ENCODE measurements at places on chromosomes 6 and 20. TPM values are rescaled to one million over a fixed set of nuclear protein-coding genes. Genes with fewer than 3 reads are reported as not detected.

The SLC17A2 gene
- 0.76 TPM for total RNA-seq

DNA sequence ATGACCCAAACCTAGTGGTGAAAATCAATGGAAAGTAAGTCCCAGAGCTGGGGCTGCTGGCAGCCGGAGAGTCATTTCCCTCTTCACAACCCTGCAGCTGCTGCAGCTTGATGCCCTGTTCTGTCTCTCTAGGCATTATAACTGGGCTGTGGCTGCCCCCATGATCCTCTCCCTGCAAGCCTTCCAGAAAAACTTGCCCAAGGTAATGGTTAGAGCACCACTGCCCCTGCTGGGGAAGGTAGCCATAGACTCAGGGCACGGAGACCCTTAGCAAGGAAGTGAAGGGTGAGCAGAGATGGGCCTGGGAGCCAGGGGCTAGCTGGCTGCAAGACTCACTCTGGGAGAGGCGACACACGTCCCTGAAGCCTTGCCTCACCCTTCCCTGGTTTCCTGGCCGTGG is 12.0 kb downstream of the LPIN3 start:
- DNase-seq = no peak

- no peak for DNase-seq
These were observed 127.8 kb downstream of the LRRC1 start for GRCh38 chr6:53922539-53922981.

DNA sequence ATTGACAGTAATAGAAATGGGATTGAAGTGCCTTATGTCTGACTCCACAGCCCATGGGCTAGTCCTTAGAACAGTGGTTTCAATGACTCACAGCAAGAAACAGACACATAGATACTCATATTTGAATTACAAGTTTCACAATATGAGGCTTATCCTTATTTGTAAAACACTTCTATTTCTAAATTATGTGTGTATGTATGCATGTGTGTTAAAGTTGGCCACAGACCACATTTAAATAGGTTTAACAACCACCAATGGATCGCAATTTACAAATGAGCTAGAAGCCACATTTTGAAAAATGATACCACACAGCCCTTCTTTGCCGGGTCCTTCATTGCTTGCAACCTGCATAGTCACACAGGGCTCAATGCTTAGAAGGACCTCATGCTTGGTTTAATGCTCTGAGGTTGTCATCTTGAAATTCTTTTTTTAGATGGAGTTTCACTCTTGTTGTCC is 157.8 kb upstream of the PREP start:
- no peak for DNase-seq

The VSTM2L gene
- total RNA-seq = 4.1 TPM

GRCh38 chr6:134491477-134491876 is 173.6 kb upstream of the SGK1 start:
- no peak for DNase-seq

The UBE3D gene
- total RNA-seq = 6.0 TPM

DNA sequence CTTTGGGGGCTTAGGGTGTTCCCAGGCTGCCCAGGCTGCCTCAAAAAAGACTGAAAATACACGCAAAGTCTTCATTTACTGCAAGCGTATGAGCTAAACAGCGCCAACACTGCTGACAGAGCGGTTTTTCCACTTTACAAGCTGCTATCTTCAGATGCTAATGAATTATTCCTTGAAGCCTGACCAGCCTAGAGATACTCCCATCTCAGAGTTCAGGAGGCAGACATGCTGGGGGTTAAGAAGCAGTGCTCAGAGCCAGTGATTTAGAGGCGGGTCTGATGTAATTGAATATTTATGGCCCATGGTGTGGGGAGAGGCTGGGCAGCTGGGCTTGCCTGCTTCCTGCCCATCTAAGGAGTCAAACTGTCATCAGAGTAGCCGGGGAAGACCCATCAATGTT is 241.4 kb downstream of the SLC24A3 start:
- peak; percentile 82 for DNase-seq

DNA sequence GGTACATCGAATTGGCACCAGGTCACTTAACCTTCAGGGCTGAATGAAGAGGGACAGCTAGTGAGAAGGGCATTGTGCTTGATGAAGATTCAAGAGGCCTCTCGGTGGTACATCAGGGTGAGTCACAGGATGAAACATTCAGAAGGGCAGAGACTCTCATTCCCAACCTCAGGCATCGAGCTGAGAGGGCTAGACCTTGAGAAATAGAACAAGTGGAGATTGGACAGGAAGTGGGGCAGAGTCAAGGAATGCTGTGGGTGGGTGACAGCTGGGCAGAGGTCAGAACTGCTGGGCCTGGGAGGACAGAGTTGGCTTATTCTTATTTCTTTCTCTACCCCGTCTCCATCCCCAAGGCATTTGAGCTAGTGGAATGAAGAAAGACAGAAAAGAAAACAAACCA is 126.0 kb downstream of the SCML4 start:
- peak; percentile 24 for DNase-seq

The LIME1 gene
- 12.1 TPM for total RNA-seq

DNA sequence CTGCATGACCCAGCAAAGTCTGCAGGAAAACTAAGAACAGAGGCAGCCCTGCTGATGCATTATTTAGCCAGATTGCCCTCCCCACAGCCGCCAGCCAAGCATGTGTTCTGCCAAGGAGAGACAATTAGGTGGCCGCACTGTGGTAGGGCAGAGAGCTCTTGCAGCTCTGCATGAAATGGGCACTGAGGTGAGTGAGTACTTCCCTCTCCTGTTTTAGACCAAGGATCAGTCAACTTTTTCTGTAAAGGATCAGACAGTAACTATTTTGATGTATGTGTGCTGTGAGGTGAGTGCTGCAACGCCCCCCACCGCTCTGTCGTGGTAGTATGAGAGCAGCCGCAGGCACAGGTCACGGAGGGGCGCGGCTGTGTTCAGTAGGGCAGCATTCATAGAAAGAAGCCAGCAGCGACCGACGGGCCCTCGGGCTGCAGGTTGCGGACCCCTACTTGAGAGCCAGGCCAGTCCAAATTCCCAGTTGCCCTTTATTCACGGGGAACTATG is 23.8 kb upstream of the FAM50B start:
- no peak for DNase-seq

DNA sequence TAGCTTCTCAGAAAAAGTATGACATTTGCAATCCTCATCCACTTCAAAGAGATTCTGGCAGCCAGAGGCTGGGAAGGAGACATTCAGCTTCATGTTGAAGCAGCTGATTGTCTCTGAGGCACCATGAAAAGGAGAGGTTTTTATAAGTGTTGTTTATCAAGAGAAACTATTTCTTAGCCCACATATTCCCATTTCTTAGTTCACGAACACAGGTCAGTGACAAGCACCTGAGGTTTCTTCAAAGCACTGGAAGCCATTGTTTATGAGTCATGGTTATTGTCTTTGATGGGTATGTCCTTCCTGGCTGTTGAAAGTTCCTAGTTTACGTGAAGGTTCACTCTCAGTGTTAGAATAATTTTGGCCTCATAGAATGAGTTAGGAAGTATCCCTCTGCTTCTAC is 3.0 kb upstream of the DDX43 start:
- DNase-seq = no peak

- DNase-seq = no peak
These were observed 151.6 kb upstream of the GMDS start for GRCh38 chr6:2396846-2397630.

The LGSN gene
- total RNA-seq = 0.19 TPM

The TGM3 gene
- 0.13 TPM for total RNA-seq

DNA sequence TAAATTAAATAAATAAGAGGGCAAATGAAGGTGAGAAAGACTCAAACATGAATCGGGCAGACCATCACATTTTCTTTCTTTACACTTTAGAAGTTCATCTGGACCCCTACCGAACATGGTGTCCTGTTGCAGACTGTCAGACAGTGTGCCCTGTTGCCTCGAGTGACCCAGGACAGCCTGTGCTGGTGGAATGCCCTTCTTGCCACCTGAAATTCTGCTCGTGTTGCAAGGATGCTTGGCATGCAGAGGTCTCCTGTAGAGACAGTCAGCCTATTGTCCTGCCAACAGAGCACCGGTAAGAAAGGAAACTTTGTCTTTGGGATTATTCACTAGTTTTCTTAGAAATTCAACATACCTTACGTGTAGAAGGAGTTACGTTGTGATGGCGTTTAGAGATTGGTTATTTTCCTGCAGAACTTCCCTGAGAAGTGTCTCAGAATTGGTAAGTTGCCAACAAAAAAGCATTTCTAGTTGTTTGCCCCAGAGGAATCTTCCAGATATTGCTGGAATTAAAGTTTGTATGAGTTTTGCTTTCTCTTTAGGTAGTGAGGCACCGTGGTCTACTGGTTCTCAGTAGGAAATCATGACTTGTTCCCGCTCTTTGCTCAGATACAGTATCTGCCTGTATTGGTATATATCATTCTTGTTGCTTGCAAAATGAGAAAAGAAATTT is 70.1 kb downstream of the RNF144B start:
- no peak for DNase-seq

GRCh38 chr20:44052166-44052565 is 134.8 kb downstream of the JPH2 start:
- DNase-seq = peak; percentile 9

DNA sequence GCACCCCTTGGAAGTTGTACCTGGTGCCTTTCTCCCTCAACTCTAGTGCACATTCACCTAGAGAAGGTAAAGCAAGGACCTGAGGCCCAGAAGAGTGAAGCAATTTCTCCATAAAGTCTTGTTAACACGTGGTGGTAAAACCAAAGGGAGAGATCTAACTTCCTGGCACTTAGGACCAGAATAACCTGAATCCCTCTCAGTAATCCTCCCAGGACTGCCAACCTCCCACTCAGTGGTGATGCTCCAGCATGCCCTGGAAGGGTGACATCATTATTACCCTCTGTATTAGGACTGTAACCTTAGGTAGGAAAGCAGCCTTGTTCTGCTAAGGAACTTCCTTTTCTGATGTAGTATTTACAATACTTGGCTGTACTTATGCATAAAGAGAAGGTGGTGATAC is 330.6 kb upstream of the MARCKS start:
- DNase-seq = no peak

DNA sequence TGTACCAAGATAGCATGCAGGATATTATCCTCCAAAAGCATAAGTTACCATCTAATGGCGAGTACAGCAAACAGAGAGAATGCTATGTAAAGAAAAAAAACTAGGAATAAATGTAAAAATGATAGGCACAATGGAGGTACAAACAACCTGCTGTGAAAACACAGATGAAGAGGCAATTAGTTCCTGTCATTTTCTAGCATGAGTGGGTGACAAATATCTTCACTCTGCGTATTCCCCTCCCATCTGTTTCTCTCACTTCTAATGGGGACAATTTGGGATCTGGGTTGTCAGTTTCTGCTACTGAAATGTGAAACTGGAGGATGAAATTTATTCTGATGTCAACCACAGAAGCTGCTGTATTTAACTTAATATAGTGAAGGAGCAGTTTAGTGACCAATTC is 11.7 kb upstream of the PTPRK start:
- no peak for DNase-seq

- DNase-seq = no peak
These were observed 10.5 kb upstream of the HSF2 start for GRCh38 chr6:122388945-122389344.

- no peak for DNase-seq
These were observed 17.1 kb upstream of the MMP9 start for GRCh38 chr20:45991616-45992015.

GRCh38 chr20:49747707-49748524 is 34.2 kb upstream of the B4GALT5 start:
- DNase-seq = peak; percentile 29

DNA sequence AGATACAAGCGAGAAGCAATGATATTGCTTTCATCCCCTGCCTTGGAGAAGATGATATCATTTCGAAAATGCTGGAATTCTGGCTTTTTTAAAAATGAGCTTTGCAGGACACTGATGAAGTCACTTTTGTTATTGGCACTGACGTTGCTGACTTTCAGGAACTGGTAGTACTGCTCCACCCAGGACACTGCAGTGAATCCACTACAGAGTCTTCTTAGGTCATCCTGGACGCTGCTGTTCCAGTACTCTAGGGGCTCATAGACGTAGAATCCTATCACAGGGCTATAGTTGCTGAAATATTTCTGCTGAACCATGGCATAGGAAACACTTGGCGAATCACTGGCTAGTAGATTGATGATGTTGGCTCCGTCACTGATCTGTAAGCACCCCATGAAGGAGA is 97.2 kb downstream of the OPN5 start:
- DNase-seq = no peak

The OR12D3 gene
- total RNA-seq = not detected

- peak; percentile 81 for DNase-seq
These were observed 6.0 kb upstream of the ZBTB22 start for GRCh38 chr6:33323623-33323948.

DNA sequence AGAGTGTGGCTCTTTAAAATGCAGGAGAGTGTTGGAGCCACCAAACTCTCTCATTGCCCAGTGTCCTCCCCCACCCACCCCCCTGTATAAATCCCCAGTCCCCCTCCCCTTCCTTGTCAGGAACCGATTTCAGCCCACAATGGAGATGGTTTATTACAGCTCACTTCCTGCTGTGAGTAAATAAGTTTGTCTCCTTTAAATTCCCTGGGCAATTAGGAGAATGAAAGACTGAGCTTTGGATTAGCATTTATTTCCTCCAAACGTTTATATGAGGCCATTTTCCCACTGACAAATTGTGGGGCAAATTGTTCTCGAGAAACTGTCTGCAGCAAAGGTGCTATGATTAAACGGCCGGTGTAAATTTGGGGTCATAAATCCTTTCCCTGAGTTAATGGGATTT is 128.8 kb downstream of the DHX35 start:
- DNase-seq = peak; percentile 35

DNA sequence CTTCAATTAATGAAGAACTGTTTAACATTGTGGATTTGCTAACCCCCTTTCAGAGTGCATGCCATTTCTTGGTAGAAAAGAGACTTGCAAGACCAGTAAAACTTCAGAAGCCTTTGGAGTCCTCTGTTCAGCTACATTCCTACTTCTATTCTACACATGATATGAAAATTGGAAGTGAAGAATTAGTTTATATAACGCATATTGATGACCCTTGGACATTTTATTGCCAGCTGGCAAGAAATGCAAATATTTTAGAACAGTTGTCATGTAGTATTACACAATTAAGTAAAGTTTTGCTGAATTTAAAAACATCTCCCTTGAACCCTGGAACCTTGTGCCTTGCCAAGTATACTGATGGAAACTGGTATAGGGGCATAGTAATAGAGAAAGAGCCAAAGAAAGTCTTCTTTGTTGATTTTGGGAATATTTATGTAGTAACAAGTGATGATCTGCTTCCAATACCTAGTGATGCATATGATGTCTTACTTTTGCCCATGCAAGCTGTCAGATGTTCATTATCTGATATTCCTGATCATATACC is 3.3 kb downstream of the TDRD6 start:
- DNase-seq = no peak

The OVOL2 gene
- total RNA-seq = 4.8 TPM

GRCh38 chr6:118198746-118199145 is 291.7 kb downstream of the SLC35F1 start:
- DNase-seq = no peak

DNA sequence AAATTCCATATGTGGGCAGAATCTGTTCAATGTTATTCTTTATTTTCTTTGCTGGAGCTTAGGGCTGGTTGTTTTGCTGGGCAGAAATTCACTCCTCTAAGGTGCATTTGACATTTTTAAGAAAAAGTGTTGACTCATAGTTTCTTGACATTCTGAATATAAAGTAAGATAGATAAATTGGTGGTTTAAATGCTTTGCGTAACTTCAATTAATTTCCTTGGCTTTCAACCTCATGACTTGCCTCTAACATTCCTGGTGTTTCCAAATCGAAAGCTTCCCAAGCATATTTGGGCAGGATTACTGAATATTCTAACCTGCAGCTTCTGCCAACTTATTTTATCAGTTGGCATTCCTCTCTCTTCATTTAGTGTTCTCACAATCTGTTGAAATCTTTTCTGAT is 718.7 kb upstream of the ADGRB3 start:
- no peak for DNase-seq

All from kidney (tissue), 22 donors.